ENCODE measurements at places on chromosomes 4 and X.

- no peak for DNase-seq
Measured at GRCh38 chrX:8027827-8028226, 100.6 kb upstream of the PNPLA4 start.

- no peak for DNase-seq
Measured at GRCh38 chrX:16754019-16754418, 32.2 kb upstream of the TXLNG start.

- no peak for DNase-seq
Measured at GRCh38 chr4:122658377-122658776, 37.5 kb upstream of the IL21 start.

GRCh38 chrX:694800-695199, 64.2 kb downstream of the SHOX start:
- DNase-seq, result no peak

DNA sequence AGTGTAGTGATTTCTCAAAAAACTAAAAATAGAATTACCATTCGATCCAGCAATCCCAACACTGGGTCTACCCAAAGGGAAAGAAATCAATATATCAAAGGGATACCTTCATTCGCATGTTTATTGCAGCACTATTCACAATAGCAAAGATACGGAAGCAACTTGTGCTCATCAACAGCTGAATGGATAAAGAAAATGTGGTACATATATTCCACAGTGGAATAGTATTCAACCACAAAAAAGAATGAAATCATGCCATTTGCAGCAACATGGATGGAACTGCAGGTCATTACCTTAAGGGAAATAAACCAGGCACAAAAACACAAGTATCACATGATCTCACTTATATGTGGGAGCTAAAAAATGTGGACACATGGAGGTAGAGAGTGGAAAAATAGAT, 42.7 kb upstream of the NKAP start:
- no peak for DNase-seq

DNA sequence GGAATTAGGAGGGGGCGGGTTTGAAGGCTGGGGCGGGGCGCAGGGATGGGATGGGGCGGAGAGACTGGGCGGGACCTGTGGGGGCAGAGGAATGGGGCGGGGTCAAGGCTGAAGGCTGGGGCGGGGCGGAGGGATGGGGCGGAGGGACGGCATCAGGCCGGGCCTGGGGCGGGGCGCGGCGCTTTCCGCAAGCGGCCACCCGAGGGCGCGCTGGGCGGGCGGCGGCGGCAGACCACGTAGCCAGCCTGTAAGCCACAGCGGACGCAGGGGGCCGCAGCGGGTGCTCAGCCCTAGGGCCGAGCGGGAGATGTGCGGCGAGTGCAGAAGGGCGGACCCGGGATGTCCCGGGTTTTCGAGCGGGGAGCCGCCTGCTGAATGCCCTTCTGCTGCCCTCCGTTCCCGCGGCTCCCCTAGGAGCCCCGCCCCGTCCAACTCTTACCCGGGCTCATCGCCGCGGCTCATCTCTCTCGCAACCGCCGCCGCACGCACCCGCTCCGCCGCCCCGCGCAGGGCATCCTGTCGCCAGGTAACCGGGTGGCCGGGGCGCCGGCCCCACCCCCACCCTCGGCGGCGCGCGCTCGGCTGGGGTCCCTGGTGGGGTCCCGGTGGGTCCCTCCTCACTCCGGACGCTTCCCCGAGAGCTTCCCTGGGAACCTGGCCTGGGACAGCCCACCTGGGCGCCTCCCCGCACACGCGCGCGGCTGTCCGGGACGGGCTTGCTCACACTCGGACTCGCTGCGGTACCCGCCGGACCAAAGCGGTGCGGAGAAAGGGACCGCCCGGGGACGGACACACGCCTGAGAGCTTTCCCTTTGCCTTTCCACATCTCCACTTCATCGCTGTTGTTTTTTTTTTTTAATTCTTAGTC, at the start of gene CCDC110:
CCDC110 (minus strand) TSS at position 499 of the 868 bp plus-strand sequence; CDS start at position 449, 50 bp downstream.
- DNase-seq, result peak; percentile 98

DNA sequence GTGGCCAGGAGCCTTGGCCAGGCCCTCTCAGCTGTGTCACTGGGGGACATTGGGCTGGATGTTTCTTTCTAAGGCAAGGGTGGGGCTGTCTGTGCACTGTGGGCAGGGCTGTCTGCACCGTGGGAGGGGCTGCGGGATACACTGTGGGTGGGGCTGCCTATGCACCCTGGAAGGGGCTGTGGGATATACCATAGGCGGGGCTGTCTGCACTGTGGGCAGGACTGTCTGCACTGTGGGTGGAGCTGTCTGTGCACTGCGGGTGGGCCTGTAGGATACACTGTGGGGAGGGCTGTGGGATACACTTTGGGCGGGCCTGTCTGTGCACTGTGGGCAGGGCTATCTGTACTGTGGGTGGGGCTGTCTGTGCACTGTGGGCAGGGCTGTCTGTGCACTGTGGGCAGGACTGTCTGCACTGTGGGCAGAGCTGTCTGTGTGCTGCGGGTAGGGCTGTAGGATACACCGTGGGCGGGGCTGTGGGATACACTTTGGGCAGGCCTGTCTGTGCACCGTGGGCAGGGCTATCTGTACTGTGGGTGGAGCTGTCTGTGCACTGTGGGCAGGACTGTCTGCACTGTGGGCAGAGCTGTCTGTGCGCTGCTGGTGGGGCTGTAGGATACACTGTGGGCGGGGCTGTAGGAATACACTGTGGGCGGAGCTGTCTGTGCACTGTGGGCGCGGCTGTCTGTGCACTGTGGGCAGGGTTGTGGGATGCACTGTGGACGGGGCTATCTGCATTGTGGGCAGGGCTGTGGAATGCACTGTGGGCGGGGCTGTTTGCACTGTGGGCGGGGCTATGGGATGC, 31.1 kb downstream of the ACOX3 start:
- peak; percentile 45 for DNase-seq

- no peak for DNase-seq
Measured at GRCh38 chrX:113048896-113049295, 208.3 kb upstream of the AMOT start.

GRCh38 chr4:13521047-13521446, 23.3 kb downstream of the NKX3-2 start:
- DNase-seq, result no peak

DNA sequence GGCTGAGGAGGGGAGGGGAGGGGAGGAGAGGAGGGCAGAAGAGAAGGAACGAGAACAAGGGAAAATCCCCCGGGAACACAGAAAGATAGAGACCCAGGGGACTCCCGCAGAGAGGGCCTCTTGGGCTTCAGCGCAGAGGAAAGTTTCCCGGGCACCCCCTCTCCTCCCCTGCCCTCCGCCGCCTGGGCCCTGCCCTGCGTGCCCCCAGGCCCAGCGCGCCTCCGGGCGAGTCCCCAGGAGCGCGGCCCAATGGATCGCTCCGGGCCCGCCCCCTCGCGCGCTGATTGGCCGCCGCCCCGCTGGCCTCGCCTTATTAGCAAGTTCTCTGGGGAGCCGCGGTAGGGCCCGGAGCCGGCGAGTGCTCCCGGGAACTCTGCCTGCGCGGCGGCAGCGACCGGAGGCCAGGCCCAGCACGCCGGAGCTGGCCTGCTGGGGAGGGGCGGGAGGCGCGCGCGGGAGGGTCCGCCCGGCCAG, at the start of gene MSX1:
MSX1 (plus strand) TSS at position 341 of the 474 bp plus-strand sequence. CDS start 235 bp downstream, outside the sequence.
- no peak for DNase-seq

DNA sequence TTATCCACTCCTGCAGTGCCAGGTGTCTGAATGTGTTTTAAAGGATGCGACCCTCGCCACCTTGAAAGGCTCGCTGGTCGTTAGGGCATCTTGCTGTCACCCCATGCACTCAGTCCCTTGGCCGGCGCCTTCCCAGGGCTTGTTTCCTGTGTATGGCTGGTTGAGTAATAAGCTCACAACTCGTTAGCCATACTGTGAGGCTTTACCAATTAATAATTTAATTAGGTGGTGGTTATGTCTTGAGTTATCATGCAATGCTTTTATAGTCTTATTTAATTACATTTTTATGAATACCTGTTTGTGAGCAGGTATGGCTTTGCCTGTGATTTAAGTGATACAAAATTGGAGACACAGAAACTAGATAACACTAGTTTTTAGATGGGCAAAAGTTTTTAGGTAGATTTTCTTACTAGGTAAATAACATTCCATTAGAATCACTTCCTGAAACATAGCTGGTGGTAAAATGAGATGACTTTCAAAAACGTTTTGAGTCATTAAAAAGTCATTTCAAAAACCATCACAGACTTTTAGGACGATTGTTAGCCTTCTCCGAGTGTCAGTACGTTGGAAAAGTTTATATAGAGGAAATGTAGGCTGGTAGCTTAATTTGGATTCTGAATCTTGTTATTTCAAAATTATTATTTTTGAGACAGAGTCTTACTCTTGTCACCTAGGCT, 18.2 kb downstream of the PTTG2 start:
- peak; percentile 12 for DNase-seq

- peak; percentile 55 for DNase-seq
Measured at GRCh38 chr4:77618383-77619241, 13.0 kb downstream of the CXCL13 start.

GRCh38 chr4:114986133-114986532, 127.3 kb downstream of the NDST4 start:
- DNase-seq, result no peak

- no peak for DNase-seq
Measured at GRCh38 chr4:173777921-173778320, 247.9 kb upstream of the HAND2 start.

- no peak for DNase-seq
Measured at GRCh38 chrX:40700640-40701342, 34.6 kb downstream of the MED14 start.

GRCh38 chrX:123476611-123477219, 256.1 kb downstream of the THOC2 start:
- DNase-seq, result no peak

DNA sequence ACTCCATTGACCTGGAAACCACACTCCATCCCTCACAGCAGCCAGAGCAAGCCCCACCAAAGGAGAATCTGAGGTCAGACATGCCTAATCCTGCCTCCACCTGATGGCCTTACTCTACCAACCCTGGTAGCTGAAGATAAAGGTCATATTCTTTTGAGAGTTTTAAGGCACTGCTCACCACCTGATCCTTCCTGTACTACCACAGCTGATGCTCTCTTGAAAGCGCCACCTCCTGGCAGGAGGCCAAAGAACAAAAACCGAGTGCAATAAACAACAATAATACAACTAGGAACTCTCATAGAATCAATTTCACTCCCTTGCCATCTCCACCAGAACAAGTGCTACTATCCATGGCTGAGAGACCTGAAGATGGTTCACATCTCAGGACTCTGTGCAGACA, 301.6 kb downstream of the NAF1 start:
- DNase-seq, result no peak

- no peak for DNase-seq
Measured at GRCh38 chr4:37000281-37000680, 244.3 kb upstream of the NWD2 start.

DNA sequence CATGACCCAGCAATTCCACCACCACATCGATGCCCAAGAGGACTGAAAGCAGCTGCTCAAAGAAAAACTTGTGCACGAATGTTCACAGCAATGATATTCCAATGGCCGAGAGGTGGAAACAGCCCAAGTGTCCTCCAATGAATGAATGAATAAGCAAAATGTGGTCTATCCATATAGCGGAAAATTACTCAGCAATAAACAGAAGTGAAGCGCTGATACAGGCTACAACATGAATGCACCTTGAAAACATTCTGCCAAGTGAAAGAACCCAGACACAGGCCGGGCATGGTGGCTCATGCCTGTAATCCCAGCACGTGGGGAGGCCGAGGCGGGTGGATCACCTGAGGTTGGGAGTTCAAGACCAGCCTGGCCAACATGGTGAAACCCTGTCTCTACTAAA, 5.2 kb upstream of the SLC2A9 start:
- no peak for DNase-seq

- DNase-seq, result no peak
Measured at GRCh38 chr4:52196606-52197130, 145.6 kb downstream of the SPATA18 start.

DNA sequence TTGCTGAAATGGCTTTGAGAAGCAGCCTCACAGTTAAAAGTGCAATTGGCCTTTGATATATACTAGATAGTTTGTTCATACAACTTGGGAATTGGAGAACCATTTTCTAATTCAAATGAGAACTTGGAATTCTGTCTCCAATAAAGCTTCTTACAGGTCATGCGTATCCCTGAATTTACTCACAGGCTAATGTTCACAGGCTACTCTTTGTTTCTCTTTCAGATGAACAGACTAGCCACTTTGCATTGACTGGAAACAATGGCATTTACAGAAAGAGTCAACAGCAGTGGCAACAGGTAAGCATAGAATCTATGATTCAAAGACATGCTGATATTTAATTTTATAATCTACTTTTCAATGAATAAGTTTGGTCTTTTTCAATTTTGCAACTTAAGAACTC, 13.5 kb downstream of the AFF1 start:
- no peak for DNase-seq

DNA sequence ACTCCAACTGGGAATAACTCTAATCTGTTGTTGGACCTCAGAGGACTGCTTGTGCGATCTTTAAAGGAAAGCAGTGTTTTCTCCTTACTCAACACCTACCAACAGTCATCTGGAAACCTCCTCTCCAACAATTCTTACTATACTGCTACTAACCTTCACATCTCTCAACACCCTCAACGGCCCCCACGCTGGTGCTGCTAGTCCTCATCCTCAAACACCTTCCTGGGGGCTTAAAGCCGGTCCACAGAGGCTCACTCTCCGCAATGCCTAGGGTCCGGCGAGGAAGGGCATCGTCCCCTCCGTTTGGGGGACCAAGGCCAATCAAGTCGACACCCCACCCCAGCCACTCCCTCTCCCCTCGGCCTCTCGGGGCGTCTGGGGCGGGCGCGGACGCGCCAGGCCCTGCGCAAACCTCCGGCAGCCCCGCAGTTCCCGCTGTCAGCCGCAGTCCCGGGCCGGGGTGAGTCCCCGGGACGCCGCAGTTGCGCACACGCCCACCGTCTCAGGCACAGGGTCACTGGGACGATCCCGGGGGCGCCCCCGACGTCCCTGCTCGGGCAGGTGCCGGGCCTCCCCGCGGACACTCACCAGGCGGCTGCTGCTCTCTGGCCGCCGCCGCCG, 418 bp downstream of the TAB3 start:
- peak; percentile 4 for DNase-seq

DNA sequence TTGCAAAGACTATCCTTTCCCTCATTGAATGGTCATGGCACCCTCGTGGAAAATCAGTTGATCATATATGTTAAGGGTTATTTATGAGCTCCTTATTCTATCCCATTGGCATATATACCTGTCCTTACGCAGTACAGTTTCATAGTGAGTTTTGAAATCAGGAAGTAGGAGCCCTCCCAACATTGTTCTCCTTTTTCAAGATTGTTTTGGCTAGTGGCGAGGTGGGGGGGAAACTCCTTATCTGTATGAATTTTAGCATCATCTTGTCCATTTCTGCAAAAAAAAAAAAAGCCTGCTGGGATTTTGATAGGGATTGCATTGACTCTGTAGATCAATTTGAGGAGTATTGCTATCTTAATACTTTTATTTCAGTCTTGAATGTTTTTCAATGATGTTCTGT, 2.5 kb upstream of the USP9X start:
- DNase-seq, result no peak
